ENCODE measurements at places on chromosomes 1 and 21. TPM values are rescaled to one million over a fixed set of nuclear protein-coding genes. Genes with fewer than 3 reads are reported as not detected.

- H3K4me1 ChIP-seq: peaks cover 11% of the 10 kb centered on the region
- DNase-seq: no peak
- H3K27ac ChIP-seq: no peak overlapping the region
- H3K27me3 ChIP-seq: no peaks in the 10 kb centered on the region
- H3K36me3 ChIP-seq: peaks cover 22% of the 10 kb centered on the region
Measured at GRCh38 chr1:88741413-88741812, 57.3 kb downstream of the PKN2 start.

GRCh38 chr1:68185743-68186142 lies 46.6 kb downstream of the WLS start:
- H3K27ac ChIP-seq: no peak overlapping the region
- no peaks in the 10 kb centered on the region for H3K27me3 ChIP-seq
- DNase-seq: no peak
- no peaks in the 10 kb centered on the region for H3K36me3 ChIP-seq

DNA sequence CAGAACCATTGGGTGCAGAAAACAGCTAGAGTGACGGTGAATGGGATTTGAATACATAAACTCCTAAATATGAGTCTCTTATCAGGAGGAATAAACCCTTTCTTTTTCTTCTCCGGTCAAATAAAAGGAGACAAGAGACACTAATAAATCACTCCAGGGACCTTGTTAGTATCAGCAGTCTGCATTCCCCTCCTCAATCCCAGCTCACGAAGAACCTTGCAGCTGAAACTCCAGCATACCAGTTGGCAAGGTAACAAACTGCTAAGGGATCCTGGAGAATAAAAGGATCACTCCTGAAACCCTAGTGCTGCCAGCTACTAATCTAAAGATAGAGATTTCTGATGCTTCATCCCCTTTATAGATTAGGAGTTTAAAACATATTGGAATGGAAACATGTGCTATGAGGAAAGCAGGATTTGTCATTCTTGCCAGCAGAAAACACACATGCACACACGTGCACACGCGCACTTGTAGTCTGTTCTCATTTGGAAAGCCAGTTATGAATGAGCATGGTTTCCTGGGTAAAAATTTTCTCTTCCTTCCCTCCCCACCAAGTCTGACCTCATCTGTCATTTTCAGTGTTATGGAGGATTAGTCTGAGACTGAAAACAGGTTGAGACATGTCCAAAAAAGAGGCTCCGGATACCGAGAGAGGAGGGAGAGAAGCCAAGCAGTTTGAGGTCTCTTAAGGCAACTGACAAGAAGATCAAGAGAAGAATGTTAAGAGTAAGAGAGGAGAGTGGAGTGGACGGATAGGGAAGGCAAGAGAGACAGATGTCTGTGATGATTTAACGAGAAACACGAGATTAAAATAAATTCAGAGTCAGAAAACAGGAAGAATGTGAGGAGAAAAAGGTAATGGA lies 10.9 kb downstream of the IER5 start:
- H3K4me1 ChIP-seq: peaks cover 83% of the 10 kb centered on the region
- H3K27me3 ChIP-seq: no peaks in the 10 kb centered on the region
- H3K4me3 ChIP-seq: peak overlapping the region; percentile 11
- peak overlapping the region; percentile 83 for H3K27ac ChIP-seq

- no peak overlapping the region for H3K27ac ChIP-seq
- H3K27me3 ChIP-seq: no peaks in the 10 kb centered on the region
- no peak for DNase-seq
- peaks cover 66% of the 10 kb centered on the region for H3K36me3 ChIP-seq
- H3K4me1 ChIP-seq: peaks cover 60% of the 10 kb centered on the region
- no peak overlapping the region for H3K4me3 ChIP-seq
Measured at GRCh38 chr1:203799971-203800370, 4.5 kb downstream of the ZBED6 start.

DNA sequence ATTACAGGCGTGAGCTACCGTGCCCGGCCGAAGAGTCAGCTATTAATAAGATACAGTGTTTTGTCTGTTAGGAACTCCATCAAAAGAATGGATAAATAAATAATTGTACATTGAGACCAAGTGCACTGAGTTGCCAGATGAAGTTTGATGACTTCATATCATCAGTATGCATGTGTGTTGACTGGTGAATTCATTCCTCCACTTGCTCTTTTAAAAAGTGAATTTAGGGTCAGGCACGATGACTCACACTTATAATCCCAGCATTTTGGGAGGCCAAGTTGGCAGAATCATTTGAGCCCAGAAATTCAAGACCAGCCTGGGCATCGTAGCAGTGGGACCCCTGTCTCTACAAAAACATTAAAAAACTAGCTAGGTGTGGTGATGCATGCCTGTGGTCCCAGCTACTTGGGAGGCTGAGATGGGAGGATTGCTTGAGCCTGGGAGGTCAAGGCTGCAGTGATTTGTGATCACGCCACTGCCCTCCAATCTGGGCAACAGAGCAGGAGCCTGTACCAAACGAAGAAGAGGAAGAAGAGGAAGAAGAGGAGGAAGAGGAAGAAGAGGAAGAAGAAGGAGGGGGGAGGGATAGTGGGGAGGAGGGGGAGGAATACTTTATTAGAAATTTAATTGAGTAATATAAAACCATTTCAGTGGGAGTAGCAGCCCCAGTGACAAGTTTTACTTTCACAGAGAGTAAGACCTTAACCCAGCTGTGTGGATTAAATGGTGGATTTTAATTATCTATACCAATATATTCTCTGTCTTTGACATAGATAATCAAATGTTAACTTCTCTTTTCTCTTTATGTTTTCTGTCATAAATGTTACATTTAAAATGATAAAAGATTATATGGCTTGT lies 74.9 kb downstream of the CCDC18 start:
- no peak overlapping the region for H3K27ac ChIP-seq
- no peak overlapping the region for H3K4me3 ChIP-seq
- H3K27me3 ChIP-seq: no peaks in the 10 kb centered on the region
- DNase-seq: no peak

GRCh38 chr1:25217598-25218232 lies 14.6 kb downstream of the SYF2 start:
- no peaks in the 10 kb centered on the region for H3K27me3 ChIP-seq
- no peak for DNase-seq
- H3K4me1 ChIP-seq: peaks cover 5% of the 10 kb centered on the region
- H3K4me3 ChIP-seq: no peak overlapping the region
- peaks cover 15% of the 10 kb centered on the region for H3K36me3 ChIP-seq

GRCh38 chr1:185916861-185917260 lies 182.7 kb downstream of the HMCN1 start:
- H3K36me3 ChIP-seq: no peaks in the 10 kb centered on the region
- DNase-seq: no peak

DNA sequence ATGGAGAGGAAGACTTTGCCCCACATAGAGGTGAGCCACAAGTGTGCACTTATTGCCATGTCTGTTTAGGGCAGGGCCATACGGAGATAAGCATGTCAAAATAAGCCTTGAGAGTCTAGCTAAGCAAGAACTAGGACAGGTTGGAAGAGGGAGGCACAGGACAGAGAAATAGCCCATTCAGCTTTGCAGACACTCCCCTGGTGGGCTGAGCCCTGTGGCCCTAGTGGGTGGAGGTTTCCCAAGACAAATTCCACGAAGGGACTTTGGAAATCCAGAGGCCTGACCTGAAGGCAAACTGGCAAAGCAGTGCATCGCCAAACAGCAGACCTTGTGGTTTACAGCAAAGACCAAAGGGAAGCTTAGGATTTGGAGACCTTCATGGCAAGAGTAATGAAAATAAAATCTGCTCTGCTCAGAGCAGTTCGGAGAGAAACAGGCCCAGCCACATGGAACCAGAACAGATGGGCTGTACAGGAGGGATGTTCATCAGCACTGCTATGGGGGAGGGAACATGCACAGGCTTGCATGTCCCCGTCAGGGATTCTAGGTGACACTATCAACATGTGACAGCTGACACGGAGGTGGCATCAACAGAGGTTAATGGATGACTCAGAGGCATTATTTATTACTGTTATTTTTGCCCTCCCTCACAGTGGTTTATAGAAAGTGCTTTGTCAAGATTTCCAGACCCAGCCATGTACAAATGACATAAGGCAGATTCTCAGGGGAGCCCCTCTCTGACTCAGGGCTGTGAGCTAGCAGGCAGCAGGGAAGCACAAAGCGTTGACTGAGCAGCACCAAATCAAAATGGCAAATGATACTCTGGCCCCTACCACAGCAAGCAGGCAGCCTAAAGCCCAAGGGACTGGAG lies 90.1 kb upstream of the IRF2BP2 start:
- no peak overlapping the region for H3K27ac ChIP-seq
- no peaks in the 10 kb centered on the region for H3K36me3 ChIP-seq
- peaks cover 7% of the 10 kb centered on the region for H3K27me3 ChIP-seq
- peaks cover 1% of the 10 kb centered on the region for H3K4me1 ChIP-seq

SPRR3 gene
- not detected for total RNA-seq

PFKL gene
- 190 TPM for total RNA-seq

CLCA4 gene
- not detected for total RNA-seq

LENEP gene
- total RNA-seq: 1.0 TPM

FAM110D gene
- not detected for total RNA-seq

KCNT2 gene
- not detected for total RNA-seq

MPL gene
- total RNA-seq: not detected

PLPP3 gene
- not detected for total RNA-seq
